CD4-positive, alpha-beta T cell (primary cell): ENCODE measurements at places on chromosomes 11 and 22.

DNA sequence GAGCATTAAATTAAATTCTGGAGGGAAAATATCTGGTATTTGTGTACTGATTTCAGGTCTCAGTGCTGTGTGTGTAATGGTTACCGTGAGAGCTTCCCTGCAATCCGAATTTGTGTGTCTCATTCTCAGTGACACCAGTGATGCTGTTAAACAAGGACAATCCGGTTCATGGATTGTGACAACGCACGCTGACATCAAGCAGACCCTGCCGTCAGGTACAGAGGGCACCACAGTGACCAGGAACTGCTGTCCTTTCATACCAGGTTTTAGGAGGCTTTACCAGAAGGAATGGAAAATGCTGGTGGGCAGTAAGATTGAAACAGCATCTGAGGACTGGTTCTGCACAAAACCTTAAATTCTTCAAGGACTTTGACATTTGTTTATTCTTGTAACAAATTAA is 30.5 kb upstream of the PLET1 start:
- DNase-seq = no peak

DNA sequence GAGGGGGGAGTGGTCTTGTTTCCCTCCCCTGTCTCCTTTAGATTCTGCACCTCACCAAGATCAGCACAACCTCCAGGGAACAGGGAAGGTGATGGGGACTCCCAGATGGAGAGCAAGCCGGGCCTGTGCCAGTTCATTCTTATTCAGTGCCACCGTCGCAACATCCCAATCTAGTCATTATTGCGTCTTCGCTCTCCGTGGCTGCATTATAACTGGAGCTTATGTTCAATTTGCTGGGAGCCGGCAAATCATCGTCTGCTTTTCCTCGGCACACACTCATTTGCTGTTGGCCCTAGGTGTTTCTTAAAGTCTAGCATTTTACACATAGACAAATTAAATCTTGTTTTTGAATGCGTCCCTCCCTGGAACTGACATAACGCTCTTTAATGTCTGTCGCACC is 1269.7 kb downstream of the BRD1 start:
- no peak for DNase-seq

GRCh38 chr11:116376547-116376946 is 396.2 kb downstream of the BUD13 start:
- DNase-seq = no peak

- DNase-seq = no peak
Measured at GRCh38 chr11:131146827-131147490, 223.5 kb upstream of the NTM start.

- DNase-seq = no peak
Measured at GRCh38 chr22:28728621-28729313, 12.9 kb downstream of the CHEK2 start.

DNA sequence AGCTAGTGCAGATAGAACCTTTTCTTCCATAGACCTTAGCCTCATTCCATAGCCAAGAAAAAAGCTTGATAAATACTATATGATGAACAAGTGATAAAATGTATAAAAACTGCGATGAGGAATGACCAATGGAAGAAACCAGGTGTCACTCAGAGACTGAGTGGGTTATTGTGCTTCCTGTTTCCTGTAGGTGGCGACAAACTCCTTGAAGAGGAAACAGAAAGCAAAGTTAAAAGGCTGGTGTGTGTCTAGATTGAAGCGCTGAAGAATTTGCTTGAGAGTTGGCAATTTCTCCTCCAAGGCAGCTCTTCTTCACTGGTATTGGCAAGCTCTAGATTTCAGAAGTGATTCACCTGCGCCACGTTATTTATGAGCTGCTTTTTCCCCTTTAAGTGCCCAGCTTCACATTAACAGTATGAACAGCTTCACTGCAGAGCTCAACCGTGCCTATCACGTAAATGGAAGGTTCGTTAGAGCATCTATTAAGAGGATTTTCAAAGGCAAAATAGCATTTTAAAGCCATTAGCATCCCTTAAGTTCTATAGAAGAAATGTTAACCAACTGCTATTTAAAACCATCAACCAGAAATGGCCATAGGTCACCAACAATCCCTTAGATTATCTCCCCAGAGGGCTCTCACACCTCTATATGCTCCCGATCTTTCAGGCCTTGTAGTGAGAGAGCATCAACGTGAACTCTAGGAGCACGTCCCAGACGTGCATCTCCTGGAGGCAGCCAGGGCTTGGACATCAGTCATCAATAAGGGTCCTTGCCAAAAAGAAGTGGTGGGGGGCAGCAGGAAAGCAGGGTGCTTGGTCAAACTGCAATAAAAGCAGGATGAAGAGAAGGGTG is 179.4 kb downstream of the CADM1 start:
- DNase-seq = peak; percentile 57

GRCh38 chr11:37371346-37371970 is 773.4 kb upstream of the RAG2 start:
- DNase-seq = no peak

GRCh38 chr11:120929664-120930154 is 94.2 kb upstream of the TBCEL start:
- no peak for DNase-seq

GRCh38 chr11:32953700-32954099 is 61.1 kb downstream of the QSER1 start:
- no peak for DNase-seq

- DNase-seq = no peak
Measured at GRCh38 chr11:26276798-26277424, 55.0 kb upstream of the ANO3 start.

DNA sequence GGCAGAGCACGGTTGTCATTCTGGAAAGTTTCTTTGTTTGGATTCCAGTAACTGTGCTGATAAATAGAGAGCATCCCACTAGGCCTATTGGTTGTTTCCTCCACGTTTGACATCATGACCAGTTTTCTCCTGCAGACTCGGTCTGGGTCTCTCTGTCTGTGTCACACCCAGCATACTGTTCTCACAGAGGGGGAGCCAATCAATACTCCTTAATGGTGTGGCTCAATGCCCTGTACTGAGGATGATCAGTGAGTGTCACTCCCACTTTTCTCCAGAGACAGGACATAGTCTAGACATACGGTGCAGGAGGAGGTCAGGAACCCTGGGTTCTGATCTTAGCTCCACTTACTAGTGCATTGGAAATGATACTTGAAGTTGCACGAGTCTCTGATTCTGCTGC is 88.2 kb upstream of the BLID start:
- DNase-seq = no peak

GRCh38 chr22:33597274-33597985 is 322.8 kb downstream of the LARGE1 start:
- no peak for DNase-seq

DNA sequence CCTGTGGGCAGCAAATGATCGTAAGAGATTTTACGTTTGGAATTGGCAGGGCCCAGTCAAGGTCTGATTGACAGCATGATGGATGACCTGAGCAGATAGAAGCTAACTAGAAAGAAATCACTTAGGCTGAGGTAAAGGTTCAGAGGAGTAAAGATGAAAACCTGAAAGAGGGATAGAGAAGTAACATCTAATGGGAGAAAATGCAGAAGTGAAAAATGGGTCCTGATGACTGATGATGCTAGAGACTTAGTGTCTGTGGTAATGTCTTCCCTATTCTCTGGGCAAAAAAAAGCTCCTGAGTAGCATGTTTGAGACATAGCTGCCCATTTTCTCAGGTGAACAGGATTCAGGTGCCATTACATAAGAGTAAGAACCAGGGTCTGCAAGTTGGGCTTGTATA is 628.8 kb upstream of the ANO5 start:
- DNase-seq = no peak

- no peak for DNase-seq
Measured at GRCh38 chr11:45431046-45432018, 145.2 kb upstream of the SYT13 start.

DNA sequence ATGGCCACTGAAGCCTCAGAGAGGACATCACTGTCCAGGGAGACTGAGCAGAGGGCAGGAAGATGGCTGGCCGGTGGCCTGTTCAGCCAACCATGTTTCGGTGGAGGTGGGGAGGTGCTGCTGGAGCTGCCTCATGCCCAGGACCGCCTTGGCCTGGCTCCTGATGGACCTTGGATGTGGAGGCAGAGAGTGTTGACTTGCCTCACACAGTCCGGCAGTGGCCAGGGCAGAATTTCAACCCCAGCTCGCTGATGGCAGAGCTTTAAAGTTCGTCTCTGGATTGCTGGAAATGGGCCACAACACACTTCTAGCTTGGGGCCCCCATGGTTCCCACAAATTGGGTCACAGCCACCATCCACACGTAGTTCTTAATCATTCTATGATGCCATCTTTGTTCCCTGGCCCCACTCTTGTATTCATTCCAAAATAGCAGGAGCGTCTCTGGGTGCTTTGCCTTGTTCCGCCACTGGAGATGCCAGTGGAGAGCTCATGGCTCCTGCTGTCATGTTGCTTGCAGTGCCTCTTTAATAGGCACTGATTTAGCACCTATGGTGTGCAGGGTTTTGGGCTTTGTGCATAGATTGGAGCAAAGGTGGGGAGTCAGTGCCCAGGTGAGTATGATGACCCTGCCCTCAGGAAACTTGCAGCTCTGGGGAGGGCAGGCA is 5.6 kb downstream of the MAPK8IP1 start:
- no peak for DNase-seq

GRCh38 chr11:117419482-117420142 is 92.0 kb downstream of the CEP164 start:
- DNase-seq = no peak

DNA sequence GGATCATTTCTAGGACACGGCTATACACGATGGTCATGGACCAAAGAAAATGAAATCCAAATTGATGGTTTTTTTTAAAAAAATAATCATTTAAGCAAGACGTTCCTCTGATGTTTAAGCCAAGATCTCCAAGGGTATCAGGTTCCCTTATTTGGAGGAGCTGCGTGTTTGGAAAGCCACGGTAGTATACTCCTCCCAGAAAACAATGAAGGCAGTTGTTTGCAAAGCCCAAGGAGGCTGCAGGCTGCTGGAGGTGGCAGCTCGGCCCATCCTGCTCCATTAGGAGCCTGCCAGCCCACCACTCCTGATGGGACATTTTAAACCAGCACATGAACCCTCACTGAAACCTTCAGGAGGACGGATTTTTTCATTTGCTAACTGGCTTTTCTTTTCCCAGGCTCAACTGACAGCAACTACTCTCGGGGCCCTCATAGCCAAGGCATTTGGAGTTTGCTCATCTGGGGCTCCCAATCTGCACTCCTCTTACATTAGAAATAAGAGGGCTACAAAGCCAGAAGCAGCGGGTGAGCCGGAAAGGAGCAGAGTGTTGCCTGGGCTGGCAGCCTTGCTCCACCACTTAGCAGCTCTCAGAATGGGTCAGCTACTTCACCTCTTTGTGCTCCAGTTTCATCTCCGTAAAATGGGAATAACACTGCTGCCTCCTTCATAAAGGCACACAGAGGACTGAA is 58.4 kb downstream of the ABTB2 start:
- no peak for DNase-seq

- DNase-seq = no peak
Measured at GRCh38 chr22:40628354-40629042, 8.0 kb downstream of the MRTFA start.

GRCh38 chr22:37552524-37553163 is 7.6 kb upstream of the CDC42EP1 start:
- no peak for DNase-seq

DNA sequence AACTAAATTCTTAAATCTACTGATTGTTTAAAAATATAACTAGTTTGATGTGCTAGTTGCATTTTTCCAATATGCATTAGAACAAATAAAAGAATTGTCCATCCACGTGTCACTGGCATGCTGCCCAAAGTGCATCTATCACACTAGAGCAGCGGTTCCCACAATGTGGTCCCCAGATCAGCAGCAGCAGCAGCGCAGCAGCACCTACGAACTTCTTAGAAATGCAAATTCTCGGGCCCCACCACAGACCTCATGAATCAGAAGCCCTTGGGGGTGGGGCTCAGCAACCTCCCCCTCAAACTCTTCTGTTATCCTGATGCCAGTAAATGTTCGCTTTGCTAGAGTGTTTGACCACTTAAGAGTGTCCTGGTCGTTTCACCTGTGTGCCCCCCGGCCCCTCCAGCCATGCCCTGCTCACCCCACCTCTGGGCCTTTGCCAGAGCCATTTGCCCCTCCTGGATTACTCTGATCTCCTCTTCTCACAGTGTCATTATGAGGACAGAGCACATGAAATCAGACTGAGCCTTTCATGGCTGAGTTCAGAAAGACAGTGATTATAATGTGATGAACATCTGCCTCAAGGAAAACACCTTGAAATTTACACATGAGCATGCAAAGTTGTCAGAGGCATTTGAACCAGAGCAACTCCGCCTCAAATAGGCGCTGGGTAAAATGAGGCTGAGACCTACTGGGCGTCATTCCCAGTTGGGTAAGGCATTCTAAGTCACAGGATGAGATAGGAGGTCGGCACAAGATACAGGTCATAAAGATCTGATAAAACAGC is 12.6 kb upstream of the VSIG10L2 start:
- no peak for DNase-seq

GRCh38 chr22:47780281-47780875 is 1017.9 kb downstream of the TBC1D22A start:
- DNase-seq = no peak

- no peak for DNase-seq
Measured at GRCh38 chr22:42357221-42357620, 75.0 kb downstream of the NFAM1 start.

DNA sequence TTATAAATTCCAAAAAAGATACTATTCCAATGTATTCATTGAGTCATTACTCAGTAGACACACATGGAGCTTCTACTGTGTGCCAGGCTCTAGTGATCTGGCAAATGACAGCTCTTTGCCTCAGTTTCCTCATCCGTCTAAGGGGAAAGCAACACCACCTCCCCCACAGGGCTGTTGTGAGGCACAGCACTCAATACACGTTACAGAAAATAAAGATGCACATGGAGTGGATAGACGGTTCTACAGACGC is 6.5 kb upstream of the MALAT1 start:
- DNase-seq = no peak

DNA sequence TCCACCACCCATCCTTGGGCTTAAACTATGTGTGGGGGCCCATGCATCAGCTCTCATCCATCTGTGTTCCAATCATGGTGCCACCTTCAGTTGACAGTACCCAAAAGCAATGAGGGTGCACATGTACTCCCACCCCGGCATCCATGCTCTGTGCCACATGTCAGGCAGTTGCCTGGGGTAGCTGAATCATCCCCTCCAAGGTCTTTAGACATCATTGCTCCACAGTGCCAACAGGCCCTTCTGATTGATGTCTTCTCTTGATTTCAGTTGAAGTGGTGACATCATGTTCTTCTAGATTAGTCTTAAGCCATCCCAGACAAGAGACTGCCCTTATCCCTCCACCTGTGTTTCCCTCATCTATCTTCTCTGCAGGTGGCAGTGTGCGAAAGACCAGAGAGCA is 42.5 kb downstream of the TMPRSS5 start:
- DNase-seq = no peak

DNA sequence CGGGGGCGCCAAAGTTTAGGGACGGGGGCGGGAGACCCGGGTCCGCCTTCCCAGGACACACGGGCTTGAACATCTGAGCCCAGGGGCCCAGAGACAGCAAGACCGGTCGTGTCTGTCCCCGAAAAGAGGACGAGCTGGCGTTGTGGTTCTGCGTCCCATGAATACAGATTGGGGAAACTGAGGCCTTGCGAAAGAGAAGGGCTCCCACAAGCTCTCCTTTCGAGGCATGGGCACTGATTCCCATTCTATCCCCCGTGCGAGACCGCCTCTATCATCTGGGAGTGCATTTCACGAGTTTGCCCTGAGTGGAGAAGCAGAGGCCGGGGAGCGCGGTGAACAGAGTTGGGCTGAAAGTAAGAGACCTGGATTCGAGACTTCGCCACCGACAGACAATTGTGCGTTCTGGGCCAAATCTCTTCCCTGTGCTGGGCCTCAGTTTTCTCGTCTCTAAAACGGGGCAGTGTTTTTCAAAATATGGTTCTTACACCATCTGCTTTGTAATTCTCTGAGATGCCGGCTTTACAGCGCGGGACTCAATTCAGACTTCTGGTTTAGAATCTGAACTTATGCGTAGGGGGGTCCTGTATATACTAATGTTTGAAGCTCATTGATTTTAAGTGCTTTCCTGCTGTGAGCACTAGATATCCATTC is 471 bp downstream of the RNF185 start:
- peak; percentile 45 for DNase-seq
